ENCODE measurements at places on chromosomes 7 and 10.

GRCh38 chr10:61503051-61503450, 49.9 kb upstream of the TMEM26 start:
- DNase-seq, result no peak

DNA sequence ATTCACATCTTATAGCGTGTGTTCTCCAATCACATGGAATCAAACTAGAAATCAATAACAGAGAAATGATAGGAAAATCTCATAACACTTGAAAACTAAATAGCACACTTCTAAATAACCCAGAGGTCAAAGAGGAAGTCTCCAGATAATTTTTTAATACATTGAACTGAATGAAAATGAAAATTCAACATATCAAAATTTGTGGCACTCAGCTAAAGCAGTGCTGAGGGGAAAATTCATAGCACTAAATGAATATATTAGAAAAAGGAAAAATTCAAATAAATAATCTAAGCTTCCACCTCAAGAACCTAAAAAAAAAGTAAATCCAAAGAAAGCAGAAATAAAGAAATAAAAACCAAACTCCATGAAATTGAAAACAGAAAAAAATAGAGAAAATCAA, 17.3 kb downstream of the CALML3 start:
- no peak for DNase-seq

- DNase-seq, result no peak
These were observed 76.2 kb downstream of the CFAP58 start for GRCh38 chr10:104429846-104430245.

DNA sequence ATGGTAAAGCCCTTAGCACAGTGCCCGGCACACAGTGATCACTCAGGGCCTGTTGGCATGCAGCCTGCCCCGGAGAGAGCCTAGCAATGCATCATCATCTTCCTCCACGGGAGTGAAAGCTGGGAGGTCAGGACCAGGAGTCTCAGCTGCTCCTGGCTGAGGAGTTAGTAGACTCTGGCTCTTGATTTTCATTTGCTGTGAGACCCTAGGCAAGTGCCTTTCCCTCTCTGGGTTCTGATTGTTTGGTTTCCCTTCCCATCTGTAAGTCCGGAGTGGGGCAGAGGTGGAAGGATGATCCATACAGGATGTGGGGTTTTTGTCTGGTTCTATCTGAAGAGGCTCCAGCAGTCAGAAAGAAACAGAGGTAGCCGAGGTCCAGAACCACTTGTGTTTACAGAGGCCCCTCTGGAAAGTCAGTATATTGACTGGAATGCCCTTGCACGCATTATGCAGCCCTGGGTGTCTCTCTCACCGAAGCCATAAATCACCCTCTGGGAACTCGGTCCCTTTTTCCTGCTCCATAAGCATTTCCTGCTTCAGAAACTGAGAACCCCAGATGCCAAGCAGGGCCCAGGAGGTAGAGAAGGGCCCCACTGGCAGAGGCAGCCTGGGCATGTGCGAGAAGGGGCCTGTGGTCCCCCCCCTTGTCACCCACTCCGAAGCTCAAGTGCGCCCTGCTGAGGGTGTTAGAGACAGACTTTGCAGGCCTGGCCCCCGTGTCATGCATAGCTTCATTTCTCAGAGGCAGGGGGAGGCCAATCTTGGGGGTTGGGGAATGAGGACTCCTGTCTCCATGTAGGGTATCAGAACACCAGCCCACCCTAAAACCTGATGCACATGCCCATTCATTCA, 8.5 kb downstream of the UNC5B start:
- no peak for DNase-seq

Measured in T-helper 2 cell treated with Interferon-gamma antibody and Interleukin-4, amounts not matched to agents 5 μg/mL and 100 μg/mL, for 36 hours (primary cell).